Fibroblast of lung (primary cell): ENCODE measurements at places on chromosomes 3 and 15.

DNA sequence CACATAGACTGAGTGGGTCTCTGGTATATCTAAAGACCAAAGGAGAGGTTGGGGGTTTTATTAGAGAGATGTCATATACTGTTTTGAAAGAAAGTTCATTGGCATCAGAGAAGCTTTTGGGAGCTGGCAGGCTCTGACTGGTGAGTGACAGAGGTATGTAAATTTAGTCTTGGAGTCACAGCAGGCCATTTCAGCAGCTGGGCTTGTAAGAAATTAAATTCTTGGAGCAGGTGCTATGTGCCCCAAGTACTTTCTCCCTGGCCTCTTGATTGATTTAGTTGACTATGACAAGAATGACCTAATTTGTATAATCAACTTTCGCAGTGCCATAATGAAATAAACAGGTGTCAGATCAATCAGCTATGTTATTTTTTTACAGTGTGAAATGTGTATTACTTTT lies 47.8 kb upstream of the CDAN1 start:
- no peak for DNase-seq
- no peaks in the 10 kb centered on the region for H3K36me3 ChIP-seq
- H3K4me3 ChIP-seq, result no peak overlapping the region
- no peak overlapping the region for H3K27ac ChIP-seq

DNA sequence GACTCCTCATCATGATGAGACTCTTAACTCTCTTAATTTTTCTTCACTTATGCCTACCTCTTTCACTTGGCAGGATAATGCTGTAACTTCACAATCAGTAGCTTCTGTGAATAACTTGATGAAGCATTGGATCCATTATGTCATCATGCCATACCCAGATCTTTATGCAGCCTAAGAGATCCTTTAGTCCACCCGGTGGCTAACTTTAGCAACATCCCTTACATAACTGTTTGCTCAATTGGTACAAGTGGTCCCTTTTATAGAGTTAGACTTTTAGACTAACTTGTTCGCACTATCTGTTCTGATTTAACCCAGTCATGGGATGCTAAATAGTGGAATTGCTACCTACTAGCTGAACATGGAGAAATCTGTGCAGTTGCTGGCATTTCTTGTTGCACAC lies 184.5 kb downstream of the USP13 start:
- no peak overlapping the region for H3K27ac ChIP-seq
- no peaks in the 10 kb centered on the region for H3K36me3 ChIP-seq
- DNase-seq, result peak; percentile 24
- H3K4me3 ChIP-seq, result no peak overlapping the region
- no peaks in the 10 kb centered on the region for H3K4me1 ChIP-seq
- no peaks in the 10 kb centered on the region for H3K27me3 ChIP-seq

GRCh38 chr3:45864760-45865519 lies 21.4 kb upstream of the CCR9 start:
- no peaks in the 10 kb centered on the region for H3K4me1 ChIP-seq
- no peak overlapping the region for H3K4me3 ChIP-seq
- peaks cover 22% of the 10 kb centered on the region for H3K27me3 ChIP-seq
- H3K36me3 ChIP-seq, result no peaks in the 10 kb centered on the region

DNA sequence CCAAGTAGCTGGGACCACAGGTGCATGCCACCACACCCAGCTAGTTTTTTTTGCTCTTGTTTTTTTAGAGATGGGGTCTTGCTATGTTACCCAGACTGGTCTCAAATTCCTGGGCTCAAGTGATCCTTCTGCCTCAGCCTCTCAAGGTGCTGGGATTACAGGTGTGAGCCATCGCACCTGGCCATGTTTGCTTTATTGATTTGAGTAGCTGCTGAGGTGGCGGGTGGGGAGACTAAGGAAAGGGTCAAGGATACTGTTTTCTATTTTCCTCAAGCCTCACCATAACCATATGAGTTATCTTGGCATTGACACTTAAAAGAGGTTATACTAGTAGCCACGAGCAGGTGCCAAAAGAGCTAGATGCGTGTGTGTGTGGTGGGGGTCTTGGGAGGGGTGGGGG lies 39.0 kb downstream of the CYFIP1 start:
- no peak for DNase-seq
- H3K27me3 ChIP-seq, result no peaks in the 10 kb centered on the region
- H3K36me3 ChIP-seq, result peaks cover 17% of the 10 kb centered on the region

DNA sequence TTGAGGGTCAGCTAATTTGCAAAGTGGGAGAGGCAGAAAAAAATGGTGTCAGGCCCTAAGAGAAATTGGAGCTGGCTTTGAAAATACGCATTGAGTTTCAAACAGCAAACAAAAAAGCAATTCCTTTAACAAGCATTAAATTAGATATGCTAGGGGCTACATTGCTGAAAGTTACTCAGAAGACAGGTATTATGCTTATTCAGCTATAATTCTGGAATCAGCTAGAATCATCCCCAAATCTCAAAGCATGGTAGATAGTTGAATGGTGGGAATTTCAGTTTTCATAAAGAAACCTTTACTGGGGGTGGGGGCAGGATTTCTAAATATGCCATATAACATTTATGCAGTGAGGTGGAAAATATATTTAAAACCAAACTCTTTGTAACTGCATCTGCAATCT lies 50.5 kb downstream of the BHLHE40 start:
- no peak for DNase-seq
- H3K36me3 ChIP-seq, result no peaks in the 10 kb centered on the region
- no peaks in the 10 kb centered on the region for H3K27me3 ChIP-seq
- H3K4me1 ChIP-seq, result peaks cover 4% of the 10 kb centered on the region
- H3K4me3 ChIP-seq, result no peak overlapping the region
- H3K27ac ChIP-seq, result no peak overlapping the region
